Left cardiac atrium (tissue), 4 donors: ENCODE measurements at places on chromosomes 5 and 9. TPM values are rescaled to one million over a fixed set of nuclear protein-coding genes. Genes with fewer than 3 reads are reported as not detected.

The FSTL4 gene
- 0.21 TPM for total RNA-seq

The MRPS2 gene
- 32.6 TPM for total RNA-seq

The SLC4A9 gene
- 0.21 TPM for total RNA-seq

The PIP5KL1 gene
- total RNA-seq: 0.99 TPM

DNA sequence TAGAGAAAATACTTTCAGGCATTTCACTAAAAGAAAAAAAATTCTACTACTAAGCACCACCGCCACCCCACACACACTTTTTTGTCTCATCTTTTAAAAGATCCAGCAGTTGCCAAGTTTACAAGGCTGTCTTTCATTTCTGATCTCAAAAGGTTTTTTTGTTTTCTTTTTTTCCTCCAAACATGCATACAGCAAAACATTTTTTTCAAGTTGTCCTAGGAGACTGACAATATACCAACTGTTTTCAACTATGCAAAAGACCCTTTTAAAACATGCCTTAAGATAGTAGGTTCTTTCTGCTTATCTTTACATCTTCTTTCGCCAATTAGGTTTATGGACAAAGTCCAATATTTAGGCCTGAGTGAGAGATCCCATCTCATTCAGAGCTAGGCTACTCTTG is 65.2 kb downstream of the HMHB1 start:
- DNase-seq: no peak

DNA sequence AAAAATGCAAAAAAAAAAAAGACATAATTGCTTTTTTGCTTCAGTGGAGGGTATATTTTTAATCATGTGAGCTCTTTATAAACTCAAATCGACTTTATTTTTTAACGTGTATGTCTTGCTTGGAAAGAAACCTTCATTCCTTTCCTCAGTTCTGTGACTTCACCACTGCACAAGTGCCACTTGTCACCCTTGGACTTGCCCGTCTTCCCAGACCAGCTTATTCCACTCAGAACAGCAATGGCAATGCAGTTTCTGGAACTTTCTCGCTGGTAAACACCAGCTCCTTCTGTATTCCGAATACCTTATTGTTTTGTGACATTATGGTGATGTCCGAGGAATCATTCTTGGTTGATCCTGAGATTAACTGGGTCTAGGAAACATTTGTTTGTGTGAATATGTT is 440.5 kb upstream of the ADAMTS16 start:
- no peak for DNase-seq

GRCh38 chr5:38582293-38582974 is 26.0 kb upstream of the LIFR start:
- DNase-seq: no peak

DNA sequence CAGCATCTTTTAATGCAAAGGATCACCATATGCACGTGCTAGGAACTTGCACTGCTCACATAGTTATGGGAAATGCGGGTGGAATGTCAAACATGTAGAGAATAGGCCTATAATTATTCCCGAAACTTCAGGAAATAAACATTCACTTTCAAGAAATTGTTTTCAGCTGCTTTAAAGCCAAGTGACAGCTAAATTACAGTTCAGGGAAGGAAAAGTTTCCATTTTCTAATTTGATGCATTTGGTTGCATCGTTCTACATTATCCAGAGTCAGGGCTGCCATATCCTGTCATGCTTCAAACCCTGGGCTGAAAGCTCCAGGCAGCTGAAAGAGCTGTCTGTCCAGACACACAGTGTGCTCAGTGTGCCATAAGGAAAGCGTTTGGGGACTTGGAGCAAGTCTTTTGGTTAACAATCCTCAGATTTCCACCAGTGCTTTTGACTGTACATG is 518.1 kb downstream of the CSNK1G3 start:
- no peak for DNase-seq

DNA sequence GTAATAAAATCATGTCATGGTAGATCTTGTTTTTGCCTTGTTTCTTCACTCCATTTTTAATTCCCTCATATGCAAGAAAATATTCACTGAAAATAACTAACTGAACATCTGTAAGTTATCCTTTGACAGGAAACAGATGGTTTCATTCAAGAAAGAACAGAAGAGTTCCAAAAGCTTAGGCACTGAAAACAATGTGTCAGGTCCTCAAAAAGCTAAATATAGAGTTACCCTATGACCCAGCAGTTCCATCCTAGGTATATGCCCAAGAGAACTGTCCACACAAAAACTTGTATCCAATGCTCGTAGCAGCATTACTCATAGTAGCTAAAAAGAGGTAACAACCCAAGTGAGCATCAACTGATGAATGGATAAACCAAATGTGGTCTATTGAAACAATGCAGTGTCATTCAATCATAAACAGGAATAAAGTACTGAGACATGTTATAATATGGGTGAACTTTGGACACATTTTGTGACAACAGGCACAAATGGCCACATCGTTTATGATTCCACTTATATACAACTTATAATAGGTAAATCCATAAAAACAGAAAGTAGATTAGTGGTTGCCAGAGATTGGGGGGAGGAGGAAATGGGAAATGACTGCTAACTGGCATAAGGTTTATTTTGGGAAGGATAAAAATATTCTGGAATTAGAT is 231.0 kb downstream of the FRMD3 start:
- DNase-seq: no peak

GRCh38 chr5:128407944-128408343 is 130.1 kb downstream of the FBN2 start:
- DNase-seq: no peak

- no peak for DNase-seq
Measured at GRCh38 chr5:78526049-78526525, 122.5 kb downstream of the LHFPL2 start.
